ENCODE measurements at places on chromosomes 4 and X.

- no peak for DNase-seq
Observed at GRCh38 chrX:73668779-73669178, 105.8 kb downstream of the CHIC1 start.

GRCh38 chrX:18877469-18877868 is 106.4 kb downstream of the PHKA2 start:
- DNase-seq, result no peak

- no peak for DNase-seq
Observed at GRCh38 chr4:175930471-175930870, 118.4 kb upstream of the GPM6A start.

DNA sequence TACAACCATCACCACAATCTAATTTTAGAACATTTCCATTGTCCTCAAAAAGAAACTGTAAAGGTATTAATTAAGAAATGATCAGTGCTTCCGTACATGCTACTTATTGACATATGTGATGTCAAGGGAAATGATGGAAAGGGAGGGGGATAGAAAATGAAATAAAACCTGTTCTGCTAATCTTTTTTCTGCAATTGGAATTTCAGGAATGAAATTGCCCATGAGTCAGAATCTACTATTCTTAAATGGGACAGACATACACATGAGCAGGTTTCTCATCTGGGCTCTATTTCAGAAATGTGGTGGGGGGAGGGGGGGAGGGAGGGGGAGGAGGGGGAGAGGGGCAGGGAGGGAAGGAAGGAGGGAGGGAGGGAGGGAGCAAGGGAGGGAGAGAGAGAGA is 91.0 kb downstream of the SHROOM4 start:
- DNase-seq, result no peak

DNA sequence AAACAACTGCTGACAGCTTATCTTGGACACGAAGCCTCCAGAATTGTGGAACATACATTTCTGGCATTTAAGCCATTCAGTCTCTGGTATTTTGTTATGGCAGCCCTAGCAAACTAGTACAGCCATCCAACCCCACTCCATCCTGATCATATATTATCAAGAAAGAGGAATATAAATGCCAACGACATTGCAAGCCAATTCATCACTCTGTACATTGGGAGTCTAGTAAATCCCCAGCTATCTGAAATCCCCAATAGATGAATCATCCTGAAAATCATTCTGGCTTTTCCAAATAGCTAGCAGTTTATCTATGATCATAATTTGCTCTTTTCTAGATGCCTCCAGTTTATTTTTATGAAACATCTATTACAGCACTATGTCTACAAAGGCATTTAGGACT is 41.1 kb downstream of the FRMD7 start:
- no peak for DNase-seq

DNA sequence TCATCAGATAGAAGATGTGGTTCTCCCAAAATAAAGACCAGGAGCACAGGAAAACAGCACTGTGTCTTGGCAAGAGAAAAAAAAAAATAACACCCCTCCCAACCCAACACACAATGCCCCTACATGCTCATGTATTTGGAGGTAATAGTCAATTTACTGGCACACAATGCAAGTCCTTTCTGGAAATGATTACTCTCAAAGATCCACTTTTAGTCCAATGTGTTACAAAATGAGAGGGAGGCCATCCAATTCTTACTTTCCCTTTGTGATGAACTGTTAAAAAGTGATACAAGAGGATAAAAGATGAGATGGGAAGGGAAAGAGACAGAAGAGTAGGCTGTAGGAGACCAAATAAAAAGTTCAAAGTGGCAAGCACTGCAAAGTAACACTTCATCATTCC is 180.3 kb upstream of the DKK2 start:
- no peak for DNase-seq

- no peak for DNase-seq
Observed at GRCh38 chr4:89914609-89915550, 20.2 kb downstream of the MMRN1 start.

DNA sequence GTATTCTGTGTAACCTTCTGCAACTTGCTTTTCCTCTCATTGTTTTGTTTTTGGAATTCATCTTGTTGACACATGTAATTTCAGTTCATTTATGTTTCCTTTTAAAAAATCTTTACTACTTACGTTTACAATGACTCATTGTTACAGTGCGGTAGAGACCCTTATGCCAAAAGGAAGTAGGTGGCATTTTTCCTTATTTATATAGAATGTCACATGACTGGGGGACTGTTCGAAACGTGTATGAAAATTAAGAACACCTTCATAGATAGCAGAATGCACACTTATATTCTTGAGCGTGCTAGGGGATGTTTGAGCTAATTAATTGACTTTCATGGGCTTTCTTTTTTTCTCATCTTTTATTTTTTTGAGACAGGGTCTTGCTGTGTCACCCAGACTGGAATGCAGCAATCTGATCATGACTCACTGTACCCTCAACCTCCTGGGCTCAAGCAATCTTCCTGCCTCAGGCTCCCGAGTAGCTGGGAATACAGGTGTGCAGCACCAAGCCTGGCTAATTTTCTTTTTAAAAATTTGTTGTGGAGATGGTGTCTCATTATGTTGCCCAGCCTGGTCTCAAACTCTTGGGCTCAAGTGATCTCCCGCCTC is 7.3 kb downstream of the REPS2 start:
- DNase-seq, result no peak

- no peak for DNase-seq
Observed at GRCh38 chr4:182858711-182859110, 58.5 kb downstream of the DCTD start.

- DNase-seq, result no peak
Observed at GRCh38 chrX:12921886-12922598, 15.6 kb downstream of the TLR8 start.

- DNase-seq, result no peak
Observed at GRCh38 chrX:48107717-48108116, 22.7 kb upstream of the SPACA5B start.

All from globus pallidus (tissue), 1 donor.